Cardiac fibroblast (primary cell): ENCODE measurements at places on chromosomes 4 and X.

DNA sequence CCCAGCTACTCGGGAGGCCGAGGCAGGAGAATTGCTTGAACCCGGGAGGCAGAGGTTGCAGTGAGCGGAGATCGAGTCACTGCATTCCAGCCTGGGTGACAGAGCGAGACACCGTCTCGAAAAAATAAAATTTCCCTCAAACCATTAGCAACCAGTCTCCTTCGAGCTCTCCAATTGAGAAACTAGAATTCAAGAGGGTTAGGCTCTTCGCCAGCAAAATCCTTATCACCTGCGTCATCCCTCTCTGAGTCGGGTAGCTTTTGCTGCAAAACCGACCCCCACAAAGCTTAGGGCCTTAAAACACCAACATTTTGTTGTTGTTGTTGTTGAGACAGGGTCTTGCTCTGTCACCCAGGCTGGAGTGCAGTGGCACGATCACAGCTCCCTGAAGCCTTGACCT, 75.1 kb upstream of the DDX3X start:
- DNase-seq: peak; percentile 26

DNA sequence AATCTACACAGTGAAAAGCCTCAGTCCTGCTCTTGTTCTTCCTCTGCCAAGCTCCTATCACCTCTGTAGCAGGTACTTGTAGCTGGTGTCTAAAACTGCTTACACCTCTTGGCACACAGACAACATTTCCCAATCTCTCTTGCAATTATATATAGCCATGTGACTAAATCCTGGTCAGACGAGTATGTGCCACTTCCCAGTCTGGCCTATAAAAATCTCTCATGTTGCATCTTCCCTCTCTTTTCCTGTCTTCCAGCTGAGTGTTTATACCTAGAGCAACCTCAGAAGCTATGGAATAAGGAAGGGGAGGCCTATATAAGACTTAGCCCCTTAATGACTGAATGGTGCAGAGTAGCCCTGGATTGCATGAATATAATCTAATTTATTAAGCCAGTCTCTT, 105.8 kb downstream of the RNF150 start:
- DNase-seq: no peak

GRCh38 chr4:15427701-15428100, at the start of gene C1QTNF7:
Gene C1QTNF7 (plus strand): TSS chr4:15428033. CDS start chr4:15435744, 7,711 bp downstream.
- DNase-seq: no peak

GRCh38 chrX:40153345-40154249, 55.8 kb upstream of the BCOR start:
- DNase-seq: peak; percentile 37

DNA sequence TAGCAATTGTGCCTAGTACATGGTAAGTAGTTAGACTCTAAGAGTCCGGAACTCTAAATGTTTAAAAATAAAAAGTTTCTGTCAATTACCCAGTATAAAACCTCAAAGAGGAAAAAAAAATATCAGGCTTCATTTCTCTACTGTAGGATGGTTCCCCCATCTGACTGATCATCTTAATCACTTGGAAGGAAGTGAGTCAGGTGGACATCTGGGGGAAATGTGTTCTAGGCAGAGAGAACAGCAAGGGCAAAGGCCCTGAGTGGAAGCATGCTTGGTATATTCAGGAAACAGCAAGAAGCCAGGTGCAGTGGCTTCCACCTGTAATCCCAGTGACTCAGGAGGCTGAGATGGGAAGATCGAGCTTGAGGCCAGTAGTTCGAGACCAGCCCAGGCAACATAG, 2.9 kb upstream of the EIF1AX start:
- no peak for DNase-seq

- no peak for DNase-seq
Measured at GRCh38 chr4:84024405-84024804, 474.7 kb downstream of the NKX6-1 start.

DNA sequence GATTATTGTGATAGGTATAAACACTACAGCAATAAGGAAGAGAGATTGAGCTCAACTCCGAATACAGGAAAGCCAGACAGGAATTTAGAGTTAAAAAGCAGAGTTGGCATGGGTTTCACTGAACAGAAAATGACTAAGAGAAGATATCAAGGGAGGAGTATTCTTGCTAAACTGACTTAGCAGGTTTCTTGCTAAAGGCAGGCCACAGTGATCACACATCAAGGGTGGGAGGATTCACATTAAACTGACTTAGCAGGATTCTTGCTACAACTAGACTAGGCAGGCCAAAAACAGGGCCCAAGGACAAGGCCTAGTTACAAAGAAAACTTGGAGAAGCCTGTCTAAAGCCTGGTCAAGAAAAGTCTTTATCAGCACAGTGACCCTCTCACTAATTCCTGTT, 195.1 kb downstream of the MAGEB5 start:
- peak; percentile 22 for DNase-seq

DNA sequence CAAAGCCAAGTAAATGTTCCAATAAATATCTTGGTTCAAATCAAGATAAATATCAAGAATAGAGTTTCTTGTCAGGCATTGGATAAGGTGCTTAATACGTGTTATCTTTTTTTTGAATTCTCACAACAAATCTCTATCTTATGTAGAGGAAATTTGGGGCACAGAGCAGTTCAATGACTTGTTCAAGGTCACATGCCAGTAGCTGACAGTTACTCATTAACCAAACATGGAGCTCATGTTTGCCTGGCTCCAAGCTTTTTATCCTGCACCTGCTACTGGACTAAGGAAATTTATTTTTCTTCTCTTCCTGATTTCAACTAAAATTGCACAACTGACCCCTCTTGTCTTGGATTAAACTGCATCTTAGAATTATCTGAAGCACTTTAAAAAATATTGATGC, 76.3 kb downstream of the ATP10D start:
- no peak for DNase-seq

GRCh38 chr4:137531986-137532868, at the start of gene PCDH18:
Gene PCDH18 (minus strand): TSS chr4:137532494. CDS start chr4:137532088, 406 bp downstream.
- peak; percentile 99 for DNase-seq

GRCh38 chr4:123291329-123291728, 105.3 kb upstream of the SPRY1 start:
- DNase-seq: no peak

- DNase-seq: no peak
Measured at GRCh38 chr4:112517067-112517634, 1.2 kb upstream of the NEUROG2 start.

- peak; percentile 84 for DNase-seq
Measured at GRCh38 chr4:37628977-37629609, 57.1 kb downstream of the RELL1 start.

GRCh38 chr4:124065936-124066335, 646.6 kb downstream of the ANKRD50 start:
- DNase-seq: no peak

DNA sequence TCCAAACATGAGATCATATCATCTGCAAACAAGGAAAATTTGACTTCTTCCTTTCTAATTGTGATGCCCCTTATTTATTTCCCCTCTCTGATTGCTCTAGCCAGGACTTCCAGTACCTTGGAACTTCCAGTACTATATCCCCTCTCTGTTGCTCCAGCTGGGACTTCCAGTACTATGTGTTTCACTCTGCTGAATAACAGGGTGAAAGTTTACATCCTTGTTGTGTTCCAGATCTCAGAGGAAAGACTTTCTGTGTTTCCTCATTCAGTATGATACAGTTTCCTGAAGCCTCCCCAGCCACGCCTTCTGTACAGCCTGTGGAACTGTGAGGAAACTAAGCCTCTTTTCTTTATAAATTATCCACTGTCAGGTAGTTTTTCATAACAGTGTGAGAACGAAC, 381.3 kb upstream of the FAM47C start:
- DNase-seq: no peak

DNA sequence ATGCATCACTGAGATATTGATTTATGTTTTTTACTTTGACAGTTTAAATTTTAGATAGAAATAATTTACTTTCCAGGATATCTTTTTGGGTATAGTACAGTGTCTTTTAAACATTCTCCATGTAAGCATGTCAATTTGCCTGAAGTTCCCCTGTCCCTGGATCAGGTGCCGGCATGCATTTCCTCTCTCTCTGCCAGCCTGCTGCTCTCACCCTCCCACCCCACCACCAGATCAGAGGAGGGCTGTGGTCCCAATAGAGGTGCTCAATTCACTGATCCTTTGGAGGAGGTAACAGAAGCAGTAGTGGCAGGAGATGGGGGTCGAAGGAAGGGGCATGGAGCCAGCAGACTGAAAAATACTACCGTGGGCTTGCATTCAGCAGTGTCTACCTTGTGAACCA, 28.3 kb upstream of the DSPP start:
- DNase-seq: no peak

GRCh38 chr4:136650541-136651277, 881.6 kb downstream of the PCDH18 start:
- peak; percentile 0 for DNase-seq

GRCh38 chr4:174563399-174563798, 41.1 kb upstream of the HPGD start:
- DNase-seq: no peak

GRCh38 chr4:39732728-39733127, 34.8 kb downstream of the UBE2K start:
- peak; percentile 90 for DNase-seq

DNA sequence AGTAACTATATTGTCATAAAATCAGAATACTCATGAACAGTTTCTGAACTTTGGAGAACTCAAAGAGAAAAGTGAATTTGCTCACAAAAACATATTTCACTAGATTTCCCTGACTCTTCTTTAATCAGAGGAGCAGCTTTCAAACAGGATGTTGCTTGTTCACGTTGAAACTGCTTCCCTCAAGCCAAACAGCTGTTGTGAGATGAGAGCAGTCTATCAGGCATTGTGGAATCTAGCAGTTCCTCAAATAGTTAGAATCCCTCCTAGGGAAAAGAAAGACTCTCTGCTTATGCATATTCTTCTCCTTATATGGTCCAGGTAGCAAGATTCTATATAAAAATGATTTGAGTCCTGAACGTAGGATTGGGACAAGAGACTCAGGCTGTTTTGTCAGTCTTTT, 1012.1 kb downstream of the FAM133A start:
- DNase-seq: no peak

GRCh38 chrX:21166272-21166982, 207.8 kb upstream of the CNKSR2 start:
- peak; percentile 47 for DNase-seq

DNA sequence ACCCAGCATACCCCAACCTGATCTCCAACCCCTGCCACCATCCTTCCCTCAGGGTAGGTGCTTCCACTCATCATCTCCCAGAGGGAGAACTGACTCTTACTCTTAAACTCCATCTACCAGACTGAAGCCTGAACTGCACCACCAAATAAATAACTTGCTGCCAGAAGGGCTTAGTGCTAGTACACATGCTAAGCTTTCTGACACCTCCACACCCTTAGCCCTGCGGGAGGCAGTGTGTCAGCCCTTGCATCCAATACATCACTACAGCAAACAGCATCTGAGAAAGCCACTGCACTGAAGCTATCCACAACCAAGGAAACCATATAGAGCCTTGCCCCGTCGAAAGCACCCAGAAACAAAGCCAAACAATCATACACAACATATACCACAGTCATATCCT, 68.6 kb upstream of the MCF2 start:
- no peak for DNase-seq

DNA sequence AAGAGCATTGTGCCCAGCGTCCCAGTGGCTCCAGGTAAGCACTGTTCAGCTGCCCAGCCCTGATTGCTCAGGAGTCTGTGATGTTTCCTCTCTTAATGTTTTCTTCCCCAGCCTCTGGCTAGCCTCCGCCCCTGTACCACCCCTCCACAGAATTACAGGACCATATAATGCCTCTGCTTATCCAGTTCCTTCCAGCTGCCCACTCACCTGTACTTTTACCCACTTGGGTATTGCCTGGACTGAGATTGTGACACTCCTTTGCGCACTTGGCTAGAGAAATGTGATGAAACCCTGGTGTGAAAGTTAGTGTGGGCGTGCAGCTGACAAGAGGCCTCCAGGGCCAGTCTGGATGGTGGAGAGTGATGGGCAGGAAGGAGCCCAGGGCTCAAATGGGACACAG, at the start of gene AWAT2:
TSS of gene AWAT2 (minus strand) at position 14 of the 400 bp plus-strand sequence. CDS start at position 8, 6 bp downstream.
- DNase-seq: no peak

GRCh38 chr4:3303923-3304710, 11.3 kb downstream of the RGS12 start:
- DNase-seq: no peak

DNA sequence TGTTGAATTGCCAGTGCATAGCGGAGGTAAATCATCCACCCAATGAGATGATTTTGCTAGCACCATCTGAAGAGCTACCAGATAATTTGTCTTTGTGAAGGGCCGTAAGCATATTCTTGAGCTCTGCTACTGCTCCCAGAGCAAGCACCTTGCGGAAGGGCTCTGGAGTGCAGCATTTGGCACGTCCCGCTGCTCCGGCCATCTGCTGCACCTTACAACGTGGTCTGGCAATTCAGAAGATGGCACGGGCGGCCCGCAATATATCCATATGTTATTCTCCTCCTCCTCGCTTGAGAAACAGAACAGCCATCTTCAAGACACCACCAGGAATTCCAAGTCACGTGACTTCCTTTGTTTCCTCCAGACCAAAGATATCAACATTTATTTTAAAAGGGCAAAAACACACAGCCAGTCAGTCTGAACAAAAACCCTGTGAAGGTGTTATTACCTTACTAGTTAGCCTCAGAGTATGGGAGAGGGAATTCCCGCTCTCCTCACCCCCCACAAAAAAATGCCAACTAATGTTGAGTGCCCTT, 1095.7 kb upstream of the TENM3 start:
- no peak for DNase-seq

GRCh38 chrX:68488657-68489056, 10.2 kb upstream of the YIPF6 start:
- DNase-seq: no peak

DNA sequence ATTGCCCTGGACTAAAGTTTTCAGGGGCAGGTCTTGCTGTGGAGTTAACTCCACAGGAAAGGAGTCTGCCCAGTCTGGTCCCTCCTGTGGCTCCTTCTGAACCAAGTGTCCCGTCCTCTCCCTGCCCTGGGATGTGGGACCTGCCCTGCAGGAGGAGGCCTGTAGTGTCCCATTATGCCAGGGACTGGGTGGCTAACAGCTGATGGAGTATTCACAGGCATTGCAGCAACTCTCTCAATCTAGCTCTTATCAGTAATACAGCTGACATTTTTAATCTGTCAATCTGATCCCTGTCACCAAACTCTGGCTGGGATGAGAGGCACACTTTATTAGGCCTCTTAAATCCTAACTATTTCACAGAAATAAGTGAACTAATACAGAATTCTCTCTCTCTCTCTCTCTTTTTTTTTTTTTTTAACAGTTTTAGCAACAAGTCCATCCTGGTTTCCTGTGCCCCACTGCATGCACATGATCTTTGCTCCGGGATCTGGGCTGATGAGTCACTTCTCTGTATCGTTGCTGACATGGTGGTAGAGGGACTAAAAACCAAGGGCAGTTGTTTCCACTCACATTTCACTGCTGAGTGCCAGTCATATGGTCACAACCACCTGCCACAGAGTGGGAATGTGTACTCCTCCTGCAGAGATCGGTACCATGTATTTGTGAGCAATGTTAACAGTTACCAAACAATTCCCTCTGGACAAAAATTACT, 39.1 kb downstream of the HAND2 start:
- DNase-seq: peak; percentile 85

DNA sequence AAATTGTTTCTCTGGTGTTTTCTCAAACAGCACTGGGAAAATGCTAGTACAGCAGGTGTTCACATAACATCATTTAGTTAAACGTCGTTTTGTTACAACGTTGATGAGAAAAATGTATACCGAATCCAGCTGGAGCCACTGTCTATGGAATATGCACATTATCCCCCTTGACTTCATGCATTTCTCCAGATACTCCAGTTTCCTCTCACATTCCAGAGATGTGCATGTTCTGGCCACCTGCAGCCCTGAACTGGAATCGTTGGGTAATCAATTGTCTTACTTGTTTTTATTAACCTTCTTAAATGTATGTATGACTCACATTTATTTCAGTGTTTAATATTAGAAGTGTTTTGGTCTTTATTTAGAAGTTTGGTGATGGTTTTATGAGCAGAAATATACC, 18.4 kb upstream of the ODAM start:
- DNase-seq: no peak
